AG09309 (cell line): ENCODE measurements at places on chromosomes 2 and 18.

- no peak for DNase-seq
Measured at GRCh38 chr2:173187941-173188788, 112.5 kb downstream of the MAP3K20 start.

- DNase-seq, result no peak
Measured at GRCh38 chr2:23385351-23385747, 370 bp downstream of the KLHL29 start.

DNA sequence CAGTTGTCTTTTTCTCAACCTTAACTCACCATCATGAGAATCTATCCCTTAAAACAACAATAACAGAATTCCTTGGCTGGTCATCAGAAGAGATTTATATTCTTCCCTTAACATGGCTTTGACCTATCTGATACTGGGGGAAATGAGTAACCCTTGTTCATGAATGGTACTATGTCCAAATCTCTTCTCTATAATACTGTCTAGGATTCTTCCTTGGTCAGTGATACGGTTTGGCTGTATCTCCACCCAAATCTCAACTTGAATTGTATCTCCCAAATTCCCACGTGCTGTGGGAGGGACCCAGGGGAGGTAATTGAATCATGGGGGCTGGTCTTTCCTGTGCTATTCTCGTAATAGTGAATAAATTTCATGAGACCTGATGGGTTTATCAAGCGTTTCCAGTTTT lies 282.0 kb upstream of the SIX2 start:
- DNase-seq, result no peak

- no peak for DNase-seq
Measured at GRCh38 chr2:48870503-48870902, 115.0 kb upstream of the LHCGR start.

DNA sequence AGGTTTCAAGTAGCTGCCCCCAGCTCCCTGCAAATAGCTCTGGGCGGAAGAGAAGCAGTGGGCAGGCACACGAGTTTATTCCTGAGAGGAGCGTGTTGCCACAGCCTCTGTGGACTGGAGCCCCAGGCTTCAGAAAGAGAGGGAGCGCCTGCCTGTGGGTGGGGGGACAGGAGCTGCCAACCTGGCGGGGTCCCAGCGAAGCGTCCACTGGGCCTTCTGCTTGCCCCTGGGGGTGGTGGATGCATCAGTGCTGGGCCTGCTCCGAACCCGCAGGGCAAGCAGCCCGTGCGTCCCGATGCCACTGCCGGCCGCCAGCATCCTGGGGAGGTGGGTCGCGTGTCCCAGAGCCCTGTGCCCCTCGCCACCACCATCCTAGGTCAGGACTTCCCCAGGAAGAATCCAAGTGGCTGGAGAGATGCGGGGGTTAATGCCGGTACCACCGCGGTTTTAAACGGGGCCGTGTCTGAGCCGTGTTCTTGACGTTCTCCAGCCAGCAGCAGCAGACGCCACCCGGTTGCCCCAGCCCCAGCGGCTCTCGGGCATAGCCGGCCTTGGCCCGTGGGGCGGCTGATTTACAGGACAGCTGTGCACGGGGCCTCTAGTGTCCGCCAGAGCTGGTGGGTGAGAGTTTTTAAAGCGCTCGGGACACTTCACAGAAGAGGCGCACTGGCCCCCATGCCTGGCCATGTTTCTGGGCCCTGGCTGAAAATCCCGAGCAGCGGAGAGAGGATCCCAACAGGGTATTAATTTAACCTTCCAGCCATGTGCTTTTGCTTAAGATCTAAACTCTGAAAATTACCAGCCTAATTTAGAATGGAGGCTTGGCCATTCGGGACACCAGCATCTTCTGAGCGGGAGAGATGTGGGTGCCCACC lies 84.7 kb downstream of the NFATC1 start:
- no peak for DNase-seq

DNA sequence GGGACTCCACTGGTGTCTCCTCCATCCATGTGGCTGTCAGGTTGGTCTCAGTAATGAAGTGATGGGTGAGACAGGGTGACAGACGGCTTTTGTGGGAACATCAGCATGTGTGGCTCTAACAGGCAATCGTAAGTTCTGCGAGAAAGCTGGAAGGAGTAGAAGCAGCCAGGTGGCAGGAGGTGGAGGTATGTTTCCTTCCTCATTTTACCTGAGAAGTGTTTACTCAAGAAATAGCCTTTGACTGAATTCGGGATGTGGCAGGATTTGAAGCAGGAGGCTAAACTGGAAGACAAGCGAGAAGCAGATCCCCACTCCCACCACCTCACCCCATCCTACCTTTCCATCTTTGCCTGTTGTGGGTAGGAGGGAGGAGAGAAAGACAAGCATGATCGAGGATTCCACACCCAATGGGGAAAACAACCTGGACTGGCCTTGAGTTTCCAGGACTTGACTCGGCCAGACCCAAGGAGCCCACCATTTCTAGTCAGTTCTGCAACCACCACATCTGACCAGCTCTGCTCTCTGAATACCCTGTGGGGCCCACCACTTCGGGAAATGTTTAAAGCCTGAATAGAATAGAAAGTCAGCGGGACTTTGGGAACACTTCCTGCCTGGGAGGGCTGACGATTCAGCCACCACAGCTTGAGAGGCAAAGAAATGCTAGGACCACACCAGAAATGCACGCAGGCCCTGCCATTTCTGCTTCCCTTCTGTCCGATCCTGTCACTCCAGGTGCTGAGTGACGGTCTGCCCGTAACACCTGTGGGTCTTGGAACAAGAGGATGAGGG lies 1.2 kb downstream of the ABCG8 start:
- no peak for DNase-seq

GRCh38 chr2:222563936-222564335 lies 92.0 kb downstream of the FARSB start:
- no peak for DNase-seq

- DNase-seq, result peak; percentile 84
Measured at GRCh38 chr18:48548011-48548771, 9.4 kb downstream of the CTIF start.

GRCh38 chr2:218289639-218290315 lies 2.5 kb downstream of the TMBIM1 start:
- no peak for DNase-seq

- DNase-seq, result no peak
Measured at GRCh38 chr2:228945710-228946109, 325.4 kb downstream of the PID1 start.

DNA sequence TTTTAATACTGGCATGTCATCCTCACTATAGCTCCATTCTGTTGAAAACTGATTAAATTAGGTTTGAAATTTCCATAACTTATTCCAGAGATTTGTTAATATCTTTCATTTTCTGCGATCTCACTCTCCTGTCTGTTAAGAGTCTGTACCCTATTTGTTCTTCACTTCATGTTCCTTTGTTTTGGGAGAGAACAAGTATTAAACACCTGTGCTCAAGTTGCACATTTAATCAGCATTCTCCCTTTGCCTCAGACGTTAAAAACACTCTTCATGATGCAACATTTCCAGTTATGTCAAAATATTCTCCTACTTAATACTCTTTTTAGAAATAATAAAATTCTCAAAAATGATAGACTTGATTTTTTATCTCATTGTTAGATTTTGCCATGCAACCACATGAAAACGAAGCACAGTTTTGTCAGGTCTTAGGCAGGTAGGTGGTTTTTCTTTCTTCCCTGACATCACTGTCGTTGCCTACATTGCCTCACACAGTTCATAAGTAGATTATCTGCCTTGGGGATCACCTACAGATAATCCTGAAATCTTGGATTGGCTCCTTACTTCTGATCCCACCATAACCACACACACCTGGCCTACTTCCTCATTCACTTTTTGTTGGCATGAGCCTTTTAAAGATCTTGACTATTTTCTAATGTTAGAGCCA lies 109.9 kb downstream of the GAREM1 start:
- DNase-seq, result no peak

- no peak for DNase-seq
Measured at GRCh38 chr2:221610255-221610654, 38.2 kb upstream of the EPHA4 start.

DNA sequence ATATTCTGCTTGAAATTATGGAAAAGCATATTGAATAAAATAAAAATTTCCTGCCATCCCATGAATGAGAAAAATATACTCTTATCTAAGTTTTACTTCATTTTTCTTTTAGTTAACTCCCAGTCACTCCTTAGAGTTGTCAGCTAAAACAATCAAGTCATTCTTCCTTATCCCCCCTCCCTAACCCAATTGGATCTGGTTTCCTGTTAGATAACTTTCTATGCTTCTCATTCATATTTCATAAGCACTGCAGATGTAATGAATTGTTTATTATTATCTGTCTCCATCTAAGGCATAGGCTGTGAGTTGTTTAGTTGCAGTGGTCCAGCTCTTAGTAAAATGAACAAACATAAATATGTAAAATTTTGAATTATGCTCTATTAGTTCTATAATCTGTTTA lies 244.0 kb upstream of the GCFC2 start:
- DNase-seq, result no peak

DNA sequence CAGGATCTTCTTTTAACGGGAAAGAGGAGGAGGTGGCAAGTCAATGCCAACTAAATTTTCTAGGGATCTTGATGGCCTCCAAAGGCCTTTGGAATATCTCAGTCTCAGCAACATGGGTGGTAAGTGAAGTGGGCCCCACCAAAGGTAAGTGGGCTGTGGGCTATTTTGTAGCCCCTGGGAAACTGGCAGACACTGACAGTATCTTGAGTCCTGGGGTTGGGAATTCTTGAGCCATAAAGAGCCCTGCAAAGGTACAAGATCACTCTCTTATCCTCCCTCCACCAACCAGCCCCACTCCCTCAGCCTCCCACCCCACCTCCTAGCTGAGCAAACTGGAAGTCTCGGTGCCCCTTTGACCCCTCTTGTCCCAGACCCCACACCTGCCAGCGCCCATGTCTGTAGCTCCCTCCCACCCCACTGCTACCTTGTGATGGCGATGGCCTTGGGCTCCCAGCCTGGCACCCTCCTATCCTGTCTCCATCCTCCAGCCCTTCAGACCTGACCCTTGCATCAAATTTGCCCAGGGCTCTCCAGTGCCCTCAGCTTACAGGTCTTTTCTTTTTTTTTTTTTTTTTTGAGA lies 8.5 kb downstream of the ATP6V1B1 start:
- DNase-seq, result no peak

DNA sequence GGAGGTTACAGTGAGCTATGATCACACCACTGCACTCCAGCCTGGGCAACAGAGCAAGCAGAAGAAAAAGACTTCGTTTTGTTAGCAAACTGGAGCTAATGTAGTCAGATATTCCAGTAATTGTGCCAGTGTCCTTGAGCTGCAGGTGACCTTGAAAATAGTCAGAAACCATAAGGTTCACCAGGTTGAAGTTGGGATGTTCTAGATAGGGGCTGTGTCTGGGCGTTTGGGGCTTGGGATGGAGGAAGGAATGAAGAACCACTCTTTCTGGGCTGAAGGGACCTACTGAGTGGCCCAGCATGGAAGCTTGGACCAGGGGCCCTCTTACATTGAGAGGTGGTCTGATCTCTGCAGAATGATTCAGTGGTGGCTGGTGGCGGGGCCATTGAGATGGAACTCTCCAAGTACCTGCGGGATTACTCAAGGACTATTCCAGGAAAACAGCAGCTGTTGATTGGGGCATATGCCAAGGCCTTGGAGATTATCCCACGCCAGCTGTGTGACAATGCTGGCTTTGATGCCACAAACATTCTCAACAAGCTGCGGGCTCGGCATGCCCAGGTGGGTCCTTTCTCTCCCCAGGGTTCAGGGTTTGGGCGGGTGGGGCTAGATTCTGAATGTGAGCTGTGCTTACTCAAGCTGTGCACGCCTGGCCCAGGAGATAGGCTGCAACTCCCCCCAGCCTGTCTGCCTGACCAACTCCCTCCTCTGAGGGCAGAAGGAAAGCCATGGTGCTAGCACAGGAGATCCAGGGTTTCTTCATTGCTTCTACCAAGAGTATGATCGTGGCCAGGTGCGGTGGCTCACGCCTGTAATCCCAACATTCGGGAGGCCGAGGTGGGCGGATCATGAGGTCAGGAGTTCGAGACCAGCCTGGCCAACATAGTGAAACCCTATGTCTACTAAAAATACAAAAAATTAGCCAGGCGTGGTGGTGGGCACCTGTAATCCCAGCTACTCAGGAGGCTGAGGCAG lies 17.1 kb downstream of the CCT7 start:
- DNase-seq, result no peak

DNA sequence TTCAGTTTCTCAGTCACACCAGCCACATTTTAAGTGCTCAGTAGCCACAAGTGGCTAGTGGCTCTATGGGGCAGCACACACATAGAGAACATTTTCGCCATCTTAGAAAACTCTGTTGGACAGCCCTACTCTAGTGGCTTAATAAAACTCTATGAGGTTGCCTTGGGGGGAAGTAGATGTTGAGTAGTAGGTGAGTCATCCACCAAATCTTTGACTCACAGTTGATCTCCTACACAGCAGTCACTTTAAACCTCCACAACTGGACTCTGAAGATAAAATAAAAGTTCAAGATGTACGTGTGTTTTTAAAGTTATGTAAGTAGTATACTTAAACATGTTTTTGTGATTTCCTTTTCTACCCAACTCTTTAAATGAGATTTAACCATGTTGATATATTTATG lies 379.0 kb downstream of the SETBP1 start:
- DNase-seq, result peak; percentile 48

DNA sequence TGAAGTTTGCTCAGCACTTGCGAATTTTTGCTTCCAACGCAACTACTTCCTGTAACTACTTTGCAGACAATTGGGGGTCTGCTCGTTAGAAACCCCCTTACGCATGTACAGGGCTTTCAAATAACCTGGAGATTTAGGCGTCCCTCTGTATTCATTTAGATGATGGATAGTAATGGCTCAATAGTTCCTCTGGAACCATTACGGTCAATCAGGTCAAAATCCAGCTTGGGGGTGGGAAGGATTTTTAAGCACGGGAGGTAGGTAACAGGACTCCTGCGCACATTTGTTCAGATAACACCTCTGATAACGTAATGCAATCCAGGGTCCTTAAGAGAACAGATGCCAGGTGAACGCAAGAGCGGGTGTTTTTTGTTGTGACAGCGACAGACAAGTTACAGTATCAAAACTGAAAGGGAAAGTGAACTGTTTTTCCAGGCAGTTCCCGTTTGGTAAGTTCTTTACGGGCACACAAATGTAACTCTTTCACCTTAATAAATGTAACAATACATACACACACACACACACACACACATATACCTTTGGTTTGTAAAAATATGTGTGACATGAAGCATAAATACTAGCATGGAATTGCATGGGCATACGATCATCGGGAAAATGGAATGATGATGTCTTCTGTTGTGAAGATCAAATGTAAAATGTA lies 3.8 kb upstream of the OSR1 start:
- DNase-seq, result no peak

GRCh38 chr2:193980599-193980998 lies 1676.4 kb upstream of the SLC39A10 start:
- DNase-seq, result no peak
